ENCODE measurements at places on chromosomes 3 and 15.

DNA sequence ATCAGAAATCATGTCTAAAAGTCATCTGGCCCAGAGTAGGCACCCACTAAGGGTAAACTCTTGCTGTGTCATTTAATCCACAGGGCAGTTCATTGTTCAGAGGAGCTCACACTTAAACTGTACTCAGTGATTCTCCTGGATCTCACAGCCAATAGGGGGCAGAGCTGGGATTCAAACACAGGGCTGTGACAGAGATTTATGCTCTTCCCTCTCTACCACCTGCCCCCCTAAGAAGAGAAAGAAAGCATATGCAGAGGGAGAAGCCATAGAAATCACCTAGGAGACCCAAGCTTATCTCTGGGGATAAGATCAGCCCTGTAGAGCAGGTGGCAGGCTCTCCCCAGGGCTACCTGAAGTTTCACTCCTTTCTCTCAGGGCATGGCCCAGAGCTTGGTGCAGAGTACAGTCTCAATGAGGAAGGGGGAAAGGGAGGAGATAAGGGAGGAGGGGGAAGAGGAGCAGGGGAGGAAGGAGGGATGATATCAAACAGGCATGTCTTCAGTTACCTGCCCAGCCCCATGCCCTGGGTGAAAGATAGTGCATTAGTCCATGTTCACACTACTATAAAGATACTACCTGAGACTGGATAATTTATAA lies 51.8 kb upstream of the ADPGK start:
- no peak for DNase-seq

GRCh38 chr15:101390462-101390861 lies 95.4 kb upstream of the SNRPA1 start:
- DNase-seq = no peak

- no peak for DNase-seq
These were observed 15.7 kb upstream of the RBP2 start for GRCh38 chr3:139491966-139492365.

- no peak for DNase-seq
These were observed 27.3 kb downstream of the WDR49 start for GRCh38 chr3:167626490-167626889.

GRCh38 chr3:99761415-99762165 lies 56.1 kb upstream of the CMSS1 start:
- DNase-seq = no peak

DNA sequence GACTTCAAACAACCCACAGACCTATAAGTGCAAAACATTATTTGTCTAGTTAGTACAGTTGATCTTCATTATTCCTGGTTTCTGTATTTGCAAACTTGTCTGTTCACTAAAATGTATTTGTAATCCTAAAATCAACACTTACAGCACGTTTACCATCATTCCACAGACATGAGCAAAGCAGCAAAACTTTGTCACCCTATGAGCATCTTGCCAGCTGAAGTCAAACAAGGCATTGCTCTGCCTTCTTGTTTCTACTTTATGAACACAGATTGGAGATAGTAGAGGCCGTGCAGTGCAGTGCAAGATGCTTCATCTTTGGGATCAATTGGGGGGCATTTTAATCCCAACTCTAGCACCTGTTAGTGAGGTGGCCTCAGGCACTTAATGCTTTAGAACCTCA lies 202.1 kb downstream of the NLGN1 start:
- DNase-seq = no peak

All from activated T-cell treated with anti-CD3 and anti-CD28 coated beads, Interleukin-2, amount 50 U/mL, for 48 hours (primary cell).